Fibroblast of mammary gland (primary cell): ENCODE measurements at places on chromosomes 11 and 22.

DNA sequence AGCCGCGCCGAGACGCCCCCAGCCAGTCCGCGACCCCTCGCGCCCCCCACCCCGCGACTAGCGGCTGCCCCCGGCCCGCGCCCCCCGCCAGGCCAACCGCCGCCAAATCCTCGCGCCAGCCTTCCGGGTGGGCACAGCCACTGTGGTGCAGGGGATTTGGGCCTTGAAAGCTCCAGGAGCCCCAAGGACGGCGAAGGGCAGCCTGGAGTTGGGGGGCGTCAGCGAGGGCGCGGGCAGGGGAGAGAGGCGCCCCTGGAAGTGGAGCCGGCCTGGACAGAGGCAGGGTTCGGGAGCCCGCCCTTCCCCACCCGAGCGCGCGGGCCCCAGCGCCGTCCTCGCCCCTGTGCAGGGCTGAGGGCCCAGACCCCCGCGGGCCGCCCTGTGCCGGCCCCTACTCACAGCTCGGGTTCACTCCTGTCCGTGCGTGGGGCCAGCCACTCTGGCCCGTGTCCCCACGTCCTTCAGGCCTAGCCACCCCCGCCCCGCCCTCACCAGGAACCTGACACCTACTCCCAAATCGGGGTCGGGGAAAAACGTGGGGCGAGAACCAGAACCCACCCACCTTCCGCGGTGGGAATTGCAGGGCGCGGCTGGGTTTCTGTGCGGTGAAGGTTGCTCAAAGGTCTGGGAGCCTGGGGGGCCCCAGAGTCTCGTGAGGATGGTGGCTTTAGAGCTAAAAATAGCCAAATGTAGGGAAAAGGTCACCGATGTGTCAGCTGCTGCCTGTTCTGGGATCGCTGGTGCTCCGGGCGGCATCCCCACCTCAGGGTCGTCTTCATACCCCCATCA lies at the start of gene CPT1B:
Gene CPT1B, minus strand, starts transcription at position 441 of the 789 bp plus-strand sequence. CDS start 512 bp downstream, outside the sequence.
- DNase-seq: peak; percentile 25

- DNase-seq: peak; percentile 31
These were observed 10.7 kb upstream of the CD5 start for GRCh38 chr11:61091373-61092279.

DNA sequence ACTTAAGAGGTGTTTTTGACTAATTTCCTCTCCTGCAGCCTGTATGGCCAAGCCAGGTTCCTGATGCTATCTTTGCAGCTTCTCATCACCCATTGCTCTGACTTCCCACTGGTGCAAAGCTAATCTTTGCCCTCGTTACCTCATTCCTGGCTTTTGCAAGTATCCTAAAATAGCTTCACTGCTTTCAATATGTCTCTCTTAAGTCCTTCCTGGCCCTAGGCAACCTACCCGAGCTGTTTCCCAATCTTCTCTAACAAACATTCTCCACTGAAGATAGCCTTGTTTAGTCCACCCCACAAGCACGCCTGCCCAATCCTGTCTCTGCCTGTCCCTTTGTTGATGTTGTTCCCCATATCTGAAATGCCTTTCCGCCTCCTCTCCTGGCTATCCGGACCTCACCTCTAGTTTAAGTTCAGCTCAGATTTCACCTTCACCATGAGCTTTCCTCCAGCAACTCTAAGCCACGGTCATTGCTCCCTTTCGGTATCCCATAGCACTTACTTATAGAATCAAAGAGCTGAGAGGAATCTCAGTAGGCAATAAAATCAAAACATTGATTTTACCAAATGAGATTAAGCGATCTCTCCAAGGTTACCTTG lies 30.1 kb upstream of the CECR2 start:
- DNase-seq: no peak

DNA sequence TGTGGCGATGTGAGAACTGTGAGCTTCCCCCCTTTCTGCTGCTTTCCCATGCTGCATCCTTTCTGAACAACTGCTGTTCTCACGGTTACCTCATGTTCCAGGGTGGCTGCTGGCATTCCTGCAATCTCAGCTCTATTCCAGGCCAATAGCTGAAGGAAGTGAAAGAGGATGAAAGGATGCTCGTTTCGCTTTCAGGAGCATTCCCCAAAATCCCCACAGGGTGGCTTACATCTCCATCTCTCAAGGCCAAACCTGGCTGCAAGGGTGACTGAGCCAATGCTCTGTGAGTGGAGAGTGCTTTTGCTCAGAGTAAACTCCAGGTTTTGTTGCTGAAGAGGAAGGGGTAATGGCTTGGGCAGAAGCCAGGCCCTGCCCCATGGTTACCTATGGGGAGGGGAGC lies 848.2 kb downstream of the BRD1 start:
- DNase-seq: peak; percentile 0

DNA sequence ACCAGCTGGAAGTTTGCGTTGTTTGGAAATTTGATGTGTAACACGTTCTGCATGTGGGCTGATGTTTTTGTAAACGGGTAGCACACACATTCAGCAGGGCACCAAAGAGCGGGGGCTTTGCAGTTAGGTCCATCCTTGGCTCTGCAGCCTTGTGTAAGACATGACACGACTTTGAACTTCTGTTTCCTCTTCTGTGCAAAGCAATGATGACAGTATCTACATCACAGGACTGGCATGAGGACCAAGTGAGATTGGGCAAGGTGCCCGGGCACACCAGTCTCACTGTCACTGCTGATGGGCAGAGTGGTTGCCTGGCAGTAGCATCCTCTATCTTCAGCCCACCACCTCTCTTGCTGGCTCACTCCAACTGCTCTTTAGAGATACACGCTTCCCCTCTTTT lies 3.3 kb downstream of the TCN2 start:
- DNase-seq: no peak

DNA sequence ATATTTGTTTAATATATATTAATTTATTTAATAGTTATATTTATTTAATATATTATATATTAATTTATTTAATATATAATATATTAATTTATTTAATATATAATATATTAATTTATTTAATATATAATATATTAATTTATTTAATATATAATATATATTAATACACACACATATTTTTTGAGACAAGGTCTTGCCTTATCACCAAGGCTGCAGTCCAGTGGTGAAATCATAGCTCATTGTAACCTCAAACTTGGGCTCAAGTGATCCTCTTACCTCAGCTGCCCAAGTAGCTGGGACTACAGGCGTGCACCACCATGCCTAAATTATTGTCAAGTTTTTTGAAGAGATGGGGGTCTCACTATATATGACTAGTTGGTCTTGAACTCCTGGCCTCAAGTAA lies 51.4 kb upstream of the DDI1 start:
- DNase-seq: no peak

DNA sequence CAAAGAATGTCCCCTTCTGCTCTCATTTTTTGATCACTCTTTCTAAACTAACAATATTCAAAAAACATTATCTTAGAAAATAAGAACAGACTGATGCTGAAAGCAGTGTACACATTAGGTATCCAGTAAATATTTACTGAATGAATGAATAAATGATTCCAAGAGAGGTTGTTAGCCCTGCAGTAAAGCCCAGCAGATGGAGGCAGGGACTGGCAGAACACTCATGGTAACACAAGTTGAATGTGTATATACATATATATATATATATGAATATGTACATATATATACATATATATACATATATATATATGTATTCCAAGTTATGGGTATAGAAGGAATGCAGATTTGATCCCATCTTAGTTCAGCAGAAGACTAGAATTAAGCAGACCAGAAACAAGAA lies 546.3 kb downstream of the RAB38 start:
- no peak for DNase-seq
